EH (cell line): ENCODE measurements at places on chromosomes 6 and 20.

DNA sequence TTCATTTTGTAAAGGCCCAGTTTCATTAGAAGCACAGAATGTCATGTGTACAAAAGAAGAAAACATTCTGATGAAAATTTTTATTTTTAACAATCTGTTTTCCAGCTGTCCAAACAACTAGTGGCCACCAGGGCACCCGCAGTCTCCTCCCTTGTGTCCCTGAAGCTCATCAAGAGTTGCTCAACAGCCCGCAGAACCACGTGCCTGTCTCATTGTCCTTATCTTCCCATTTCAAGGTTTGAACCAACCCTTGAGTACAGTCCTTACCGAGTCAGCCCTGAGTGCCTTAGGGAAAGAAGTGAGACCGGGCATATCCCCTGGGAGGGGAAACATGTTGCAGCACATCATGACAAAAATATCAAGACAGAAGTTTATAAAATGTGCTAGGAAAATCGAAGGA, 15.9 kb upstream of the ZNF133 start:
- DNase-seq = peak; percentile 29

DNA sequence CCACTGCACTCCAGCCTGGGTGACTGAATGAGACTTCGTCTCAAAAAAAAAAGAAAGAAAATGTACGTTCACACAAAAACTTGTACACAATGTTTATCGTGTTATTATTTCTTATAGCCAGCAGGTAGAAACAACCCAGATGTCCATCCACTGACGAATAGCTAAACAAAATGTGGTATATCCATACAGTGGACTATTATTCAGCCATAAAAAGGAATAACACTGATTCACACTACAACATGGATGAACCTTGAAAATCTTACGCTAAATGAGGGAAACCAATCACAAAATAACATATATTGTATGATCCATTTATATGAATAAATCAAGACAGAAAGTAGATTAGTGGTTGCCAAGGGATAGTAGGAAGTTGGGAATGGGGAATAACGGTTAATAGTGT, 75.1 kb upstream of the EPB41L1 start:
- no peak for DNase-seq

DNA sequence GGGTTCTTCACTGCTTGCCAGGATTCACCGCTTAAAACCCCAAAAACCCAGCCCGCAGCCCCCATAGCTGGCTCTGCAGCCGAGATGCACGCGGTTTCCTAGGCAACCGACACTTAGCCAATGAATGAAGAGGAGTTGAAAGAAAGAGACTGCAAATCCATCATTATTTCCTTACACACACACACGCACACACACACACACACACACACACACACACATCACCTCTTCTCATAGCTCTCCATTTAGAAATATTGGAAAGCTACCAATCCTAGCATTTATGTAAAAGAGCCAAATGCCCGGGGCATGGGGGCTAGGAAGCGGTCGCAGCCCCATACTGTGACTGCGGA, 3.4 kb upstream of the TUBB2B start:
- DNase-seq = peak; percentile 66

- no peak for DNase-seq
These were observed 1.4 kb upstream of the MANBAL start for GRCh38 chr20:37288091-37288490.

DNA sequence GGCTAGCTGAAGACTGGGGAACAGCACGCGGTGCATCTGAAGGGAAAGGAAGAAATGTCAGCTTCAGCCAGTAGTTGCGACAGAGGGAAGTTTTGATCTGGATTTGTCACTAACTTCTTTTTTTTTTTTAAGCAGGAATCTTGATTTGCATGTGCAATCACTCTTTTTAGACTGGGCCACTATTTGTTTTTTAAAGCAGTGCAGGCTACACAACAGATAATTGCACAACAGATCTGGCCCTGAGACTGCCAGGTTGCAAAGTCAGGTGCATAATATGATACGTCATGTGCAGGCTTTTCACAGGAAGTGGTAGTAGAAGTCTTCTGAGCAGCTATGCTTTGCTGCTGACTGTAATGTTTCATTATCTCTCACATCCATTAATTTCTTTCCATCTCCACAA, 13.5 kb downstream of the PFDN4 start:
- DNase-seq = no peak

GRCh38 chr6:46795816-46796215, 2.6 kb downstream of the MEP1A start:
- no peak for DNase-seq

DNA sequence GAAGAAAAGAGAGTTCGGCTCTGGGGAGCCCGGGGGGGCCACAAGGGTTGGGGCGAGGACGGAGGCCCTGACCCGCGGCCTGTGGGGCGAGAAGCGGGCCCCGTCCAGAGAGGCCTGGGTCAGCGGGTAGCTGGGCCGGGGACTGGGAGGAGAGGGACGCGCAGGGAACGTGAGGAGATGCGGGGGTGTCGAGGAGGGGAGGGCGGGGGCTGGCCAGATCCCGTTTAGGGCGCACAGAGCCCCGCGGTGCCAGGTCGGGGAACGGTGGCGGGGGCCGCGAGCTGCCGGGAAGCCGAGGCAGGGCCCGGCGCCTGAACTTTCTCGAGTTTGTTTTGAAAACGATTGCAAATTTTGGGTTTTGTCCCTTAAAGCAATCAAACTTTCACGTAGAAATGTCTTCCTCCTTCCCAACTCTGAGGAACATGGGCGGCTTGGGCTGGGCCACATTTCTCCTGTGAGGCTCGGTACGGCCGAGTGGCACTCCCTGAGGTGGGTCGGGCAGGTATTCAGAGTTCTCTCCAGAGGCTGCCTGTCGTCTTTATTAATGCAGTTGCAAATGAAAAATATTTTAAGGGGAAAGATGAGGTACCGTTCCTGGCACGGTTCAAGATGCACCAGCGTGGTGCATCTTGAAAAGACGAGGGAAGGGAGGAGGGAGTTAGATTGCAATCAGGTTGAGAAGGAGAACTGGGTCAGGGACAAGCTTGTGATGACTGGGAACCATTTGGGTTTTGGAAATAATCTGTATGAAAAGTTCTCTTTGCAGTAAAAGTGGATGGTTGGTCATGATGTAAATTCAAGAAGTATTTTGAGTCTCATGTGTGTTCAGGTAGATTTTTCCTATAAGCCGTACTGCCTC, 972 bp downstream of the RNF8 start:
- DNase-seq = peak; percentile 40

DNA sequence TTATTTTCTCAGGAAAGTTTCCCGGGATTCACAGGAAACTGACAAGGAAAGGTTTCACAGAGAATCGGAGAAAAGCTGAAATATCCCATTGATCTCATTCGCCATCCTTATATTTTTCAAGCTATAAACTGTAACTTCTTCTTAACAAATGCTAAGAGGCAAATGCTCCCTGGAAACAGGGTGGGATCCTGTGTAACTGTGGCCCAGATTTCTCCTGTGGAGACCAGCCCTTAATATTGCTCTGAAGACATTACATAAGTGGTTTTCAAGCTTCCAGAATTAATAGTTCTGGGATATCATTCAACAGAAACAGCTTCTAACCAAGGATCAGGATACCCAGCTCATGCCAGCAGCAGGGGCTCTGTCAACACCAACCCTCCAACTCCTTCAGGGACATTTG, 69.2 kb downstream of the THBS2 start:
- no peak for DNase-seq
